ENCODE measurements at places on chromosomes 7 and 10.

- DNase-seq: peak; percentile 23
Measured at GRCh38 chr10:98028168-98028770, 2.2 kb downstream of the CRTAC1 start.

GRCh38 chr10:4191894-4192293 lies 406.9 kb upstream of the KLF6 start:
- no peak for DNase-seq

DNA sequence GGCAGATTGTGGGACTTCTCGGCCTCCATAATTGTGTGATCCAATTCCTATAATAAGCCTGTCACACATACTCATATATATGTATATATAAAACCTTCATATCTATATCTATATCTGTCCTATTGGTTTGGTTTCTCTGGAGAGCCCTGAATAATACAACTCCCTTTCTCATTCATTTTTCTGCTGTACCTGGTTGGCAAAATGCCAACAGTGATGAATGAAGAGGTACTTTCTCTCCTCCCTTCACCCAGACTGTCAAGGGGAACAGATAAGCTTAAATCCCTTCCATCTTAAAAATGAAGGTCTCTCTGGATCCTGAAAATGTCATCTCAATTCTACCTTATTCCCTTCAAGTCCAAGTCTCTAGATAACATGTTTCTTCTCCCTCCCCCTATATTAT lies 60.3 kb upstream of the FOXP2 start:
- no peak for DNase-seq

- DNase-seq: peak; percentile 10
Measured at GRCh38 chr7:33062023-33062781, at the start of gene NT5C3A. Gene NT5C3A (minus strand): TSS chr7:33062776. CDS start chr7:33062705, 71 bp downstream.

DNA sequence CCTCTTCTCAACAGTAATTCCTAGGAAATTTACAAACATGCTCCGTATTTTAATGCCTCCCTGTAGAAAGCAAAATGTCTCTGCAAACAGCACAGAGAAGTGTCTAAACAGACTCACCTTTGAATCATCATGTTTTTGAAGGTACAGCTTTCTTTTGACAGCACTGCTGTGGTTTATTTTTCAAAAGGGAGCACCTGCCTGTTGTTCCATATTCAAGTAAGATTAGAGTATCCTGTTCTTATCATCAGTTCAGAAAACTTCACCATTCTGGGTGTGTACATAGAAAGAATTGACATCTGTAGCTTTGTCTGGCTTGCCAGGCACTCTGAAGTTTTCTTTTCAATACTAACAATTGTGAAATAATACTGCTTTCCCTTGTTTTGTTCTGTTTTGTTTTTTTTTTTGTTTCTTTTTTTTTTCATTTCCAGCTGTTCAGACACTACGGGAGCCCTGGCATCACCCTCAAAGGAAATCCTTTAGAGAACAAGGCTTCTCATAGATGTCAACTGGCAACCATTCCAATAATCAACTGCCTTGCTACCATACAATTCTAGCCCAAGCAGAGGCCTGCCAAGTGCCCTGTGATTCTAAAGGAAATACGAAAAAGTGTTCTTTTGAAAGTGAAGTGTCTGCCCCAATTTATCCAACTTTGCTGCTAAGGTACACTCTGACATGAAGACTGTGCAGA lies 275.9 kb downstream of the PRPF18 start:
- no peak for DNase-seq

GRCh38 chr7:73397521-73398281 lies 35.9 kb upstream of the FZD9 start:
- DNase-seq: no peak

GRCh38 chr7:78279032-78279431 lies 480.5 kb downstream of the PHTF2 start:
- no peak for DNase-seq

DNA sequence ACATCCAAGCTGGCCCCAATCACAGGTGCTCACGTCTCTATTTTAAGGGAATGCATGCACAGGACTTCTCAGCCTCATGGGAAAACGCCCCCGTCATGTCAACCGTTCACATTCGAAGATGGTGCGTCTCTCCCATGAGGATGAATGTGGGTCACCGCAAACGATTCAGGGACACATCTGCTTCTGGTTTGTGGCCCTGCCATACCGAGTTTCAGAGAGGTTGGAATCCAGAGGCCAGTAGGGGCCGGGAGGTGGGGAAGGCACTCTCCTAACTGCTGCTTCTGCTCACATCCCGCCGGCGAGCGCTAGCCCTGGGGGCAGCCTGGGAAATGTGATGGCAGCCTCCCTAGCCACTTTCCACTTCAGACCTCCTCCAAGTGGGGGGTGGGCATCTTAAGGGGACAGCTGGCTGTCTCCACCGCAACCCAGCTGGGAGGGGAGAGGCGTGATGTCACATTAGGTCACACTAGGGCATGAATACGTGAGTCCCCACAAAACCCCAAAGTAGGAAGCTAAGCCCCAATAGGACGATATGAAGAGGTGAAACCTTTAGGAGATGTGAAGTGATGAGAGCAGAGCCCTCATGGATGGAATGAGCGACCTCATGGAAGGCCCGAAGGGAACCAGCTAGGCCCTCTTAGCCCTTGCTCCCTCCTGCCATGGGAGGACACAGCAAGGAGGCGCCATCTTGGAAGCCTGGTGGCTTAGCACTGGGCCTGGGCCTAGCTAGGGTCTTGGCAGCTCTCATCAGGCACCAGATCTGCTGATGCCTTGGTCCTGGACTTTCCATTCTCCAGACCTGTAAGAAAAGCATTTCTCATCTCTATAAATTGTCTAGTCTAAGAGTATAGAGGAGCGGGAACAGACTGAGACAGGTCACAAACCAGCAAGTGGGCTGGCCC lies 107.8 kb downstream of the TCERG1L start:
- no peak for DNase-seq

- no peak for DNase-seq
Measured at GRCh38 chr7:46844486-46844885, 737.4 kb downstream of the TNS3 start.

DNA sequence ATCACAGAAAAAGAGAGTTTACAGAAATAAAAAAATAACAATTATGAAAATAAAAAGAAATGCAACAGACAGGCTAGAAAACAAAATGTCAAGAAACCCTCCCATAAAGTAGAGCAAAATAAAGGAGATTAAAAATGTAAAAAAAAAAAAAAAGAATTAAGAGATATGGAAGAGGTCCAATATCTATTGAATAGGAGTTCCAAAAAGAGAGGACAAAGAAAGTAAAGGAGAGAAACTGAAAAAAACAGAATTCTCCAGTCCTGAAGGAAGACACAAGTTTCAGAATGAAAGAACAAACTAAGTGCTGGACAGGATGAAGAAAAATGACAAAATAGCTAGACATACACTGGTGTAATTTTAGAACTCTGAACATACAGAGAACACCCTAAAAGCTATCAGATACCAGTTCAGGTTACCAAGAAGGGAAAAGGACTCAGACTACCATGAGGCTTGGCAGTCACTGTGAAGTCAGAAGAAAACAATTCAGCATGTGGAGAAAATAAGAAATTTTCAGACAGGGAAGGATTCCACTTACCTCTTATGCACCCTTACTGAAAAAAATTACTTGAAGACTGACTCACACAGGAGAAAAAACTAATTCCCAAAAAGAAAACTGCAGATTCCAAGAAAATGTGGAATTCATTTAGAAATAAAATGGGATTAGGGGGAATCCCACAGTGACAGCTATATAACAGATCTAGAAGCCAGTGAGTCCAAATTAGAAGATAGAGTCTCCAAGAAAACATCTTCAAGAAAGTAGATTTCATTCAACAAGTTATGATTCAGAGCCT lies 40.4 kb upstream of the ABLIM1 start:
- no peak for DNase-seq

- DNase-seq: no peak
Measured at GRCh38 chr7:106813705-106814305, 51.3 kb upstream of the PIK3CG start.

- DNase-seq: no peak
Measured at GRCh38 chr10:120098232-120098930, 205.9 kb downstream of the SEC23IP start.

- DNase-seq: no peak
Measured at GRCh38 chr10:18984531-18984930, 64.1 kb upstream of the MALRD1 start.

DNA sequence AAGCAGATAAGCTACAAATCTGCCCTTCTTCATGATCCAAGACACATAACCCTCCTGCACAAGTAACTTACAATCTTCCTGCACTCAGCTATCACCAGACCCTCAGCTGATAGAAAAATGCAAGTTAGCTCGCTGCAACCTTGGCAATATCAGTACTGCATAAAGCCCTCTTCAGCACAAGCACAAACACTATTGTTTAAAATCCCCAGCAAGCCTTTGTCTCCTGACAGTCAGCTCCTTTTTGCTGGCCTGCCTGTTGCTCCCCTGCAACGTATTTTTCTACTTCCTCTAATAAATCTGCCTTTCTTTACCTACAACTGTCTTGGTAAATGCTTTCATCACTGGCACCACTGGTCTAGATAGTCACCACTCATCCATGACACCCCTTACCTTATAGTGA lies 59.8 kb downstream of the BAMBI start:
- DNase-seq: no peak

GRCh38 chr7:94344826-94345225 lies 49.9 kb upstream of the COL1A2 start:
- DNase-seq: no peak

DNA sequence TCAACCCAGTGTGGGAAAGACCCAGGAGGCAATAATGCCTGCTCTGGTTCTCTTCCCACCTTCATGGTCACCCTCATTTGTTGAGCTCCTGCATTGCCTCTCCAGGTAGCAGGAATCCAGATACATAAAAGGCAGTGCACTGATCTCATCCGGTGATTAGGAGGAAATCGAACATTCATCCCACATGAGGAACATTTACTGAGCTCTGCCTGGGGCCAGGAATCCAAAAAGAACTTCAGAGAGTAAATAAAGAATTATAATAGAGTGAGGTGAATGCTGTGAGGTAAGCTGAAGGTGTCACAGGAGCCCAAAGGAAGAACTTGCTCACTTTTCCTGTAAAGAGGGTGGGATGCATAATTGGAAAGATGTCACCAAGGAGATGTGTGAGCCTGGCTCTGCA lies 121.2 kb downstream of the RALA start:
- no peak for DNase-seq

DNA sequence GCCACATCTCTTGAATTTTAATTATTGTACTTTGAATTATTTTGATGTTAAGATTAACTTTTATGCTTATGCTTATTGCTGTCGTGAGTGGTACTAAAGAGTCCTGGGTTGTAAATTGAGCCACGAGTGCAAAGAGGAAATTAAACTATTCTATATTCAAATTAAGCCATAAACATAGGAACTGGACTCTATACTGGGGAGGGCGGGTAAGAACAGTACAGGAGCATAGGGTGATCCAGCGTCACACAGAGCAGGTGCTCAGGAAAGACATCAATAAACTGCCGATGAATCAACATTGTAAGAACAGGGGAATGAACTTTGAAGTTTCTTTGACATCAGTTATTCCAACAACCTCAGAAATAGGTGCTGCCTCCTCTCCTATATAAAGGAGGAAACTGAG lies 219.6 kb downstream of the CACNB2 start:
- DNase-seq: no peak

GRCh38 chr10:7405637-7406036 lies 5.2 kb downstream of the SFMBT2 start:
- no peak for DNase-seq

GRCh38 chr10:77716458-77717317 lies 79.1 kb upstream of the KCNMA1 start:
- no peak for DNase-seq

GRCh38 chr10:52440612-52441285 lies 126.7 kb downstream of the DKK1 start:
- DNase-seq: no peak

DNA sequence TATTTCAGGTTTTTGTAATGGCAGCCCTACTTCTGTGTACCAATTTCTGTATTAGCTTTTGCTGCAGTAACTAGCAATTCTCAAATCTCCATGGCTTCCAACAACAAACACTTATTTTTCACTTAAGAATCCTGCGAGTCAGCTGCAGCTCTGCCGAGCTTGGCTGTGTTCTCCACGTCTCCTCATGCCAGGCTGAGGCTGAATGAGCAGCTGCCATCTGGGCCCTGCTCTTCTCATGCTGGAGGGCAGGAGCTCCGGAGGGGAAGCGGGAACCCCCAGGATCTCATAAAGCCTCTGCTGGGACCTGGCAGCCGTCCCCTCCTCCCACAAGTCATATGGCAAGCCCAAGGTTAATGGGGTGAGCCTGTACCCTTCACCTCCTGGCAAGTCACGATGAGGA lies 591.1 kb downstream of the SDK1 start:
- no peak for DNase-seq

DNA sequence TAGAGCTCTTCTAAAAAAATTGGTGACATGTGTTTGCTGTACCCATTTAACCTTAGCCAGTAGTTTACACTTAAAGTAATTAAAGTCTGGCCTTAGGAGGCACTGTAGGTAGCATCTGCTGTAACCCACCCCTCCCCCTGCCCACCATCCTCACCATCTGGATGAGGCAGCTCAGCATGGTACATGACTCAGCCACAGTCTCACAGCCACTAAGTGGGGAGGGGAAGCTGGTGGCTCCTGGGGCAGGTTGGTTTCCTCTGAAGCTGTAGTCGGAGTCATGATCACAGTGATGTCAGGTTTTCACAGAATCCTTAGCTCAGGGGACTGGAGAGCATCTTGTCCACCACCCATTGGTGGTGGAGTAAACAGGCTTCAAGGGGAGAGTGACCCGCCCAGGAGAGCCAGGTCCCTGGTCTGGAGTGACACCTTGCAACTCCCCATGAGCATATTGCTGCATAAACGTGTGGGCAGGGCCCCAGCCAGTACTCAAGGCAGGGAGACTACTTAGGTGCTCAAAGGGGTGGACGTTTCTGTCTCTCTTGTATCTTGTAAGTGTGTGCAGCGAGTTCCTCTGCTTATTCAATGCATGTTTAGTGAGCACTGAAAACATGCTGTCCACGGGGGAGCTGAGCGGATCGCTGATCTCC lies 125.9 kb downstream of the GRK5 start:
- no peak for DNase-seq

GRCh38 chr10:106576534-106576933 lies 588.0 kb downstream of the SORCS1 start:
- no peak for DNase-seq

- peak; percentile 89 for DNase-seq
Measured at GRCh38 chr7:138903186-138903820, 77.9 kb downstream of the KIAA1549 start.

DNA sequence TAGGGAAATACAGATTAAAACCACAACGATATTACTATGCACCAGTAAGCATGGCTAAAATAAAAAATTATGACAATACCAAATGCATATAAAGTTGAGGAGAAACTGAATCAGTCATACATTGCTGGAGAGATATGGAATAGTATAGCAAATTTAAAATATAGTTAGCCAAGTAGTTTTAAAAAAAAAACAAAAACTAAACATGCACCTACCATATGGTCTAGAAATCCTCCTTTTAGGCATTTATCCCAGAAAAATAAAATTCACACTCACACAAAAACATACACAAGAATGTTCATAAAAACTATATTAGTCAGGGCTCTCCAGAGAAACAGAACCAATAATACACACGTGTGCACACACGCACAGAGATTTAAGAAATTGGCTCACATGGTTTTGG lies 175.8 kb downstream of the IPMK start:
- DNase-seq: no peak
